Fibroblast of mammary gland (primary cell): ENCODE measurements at places on chromosomes 12 and 14.

DNA sequence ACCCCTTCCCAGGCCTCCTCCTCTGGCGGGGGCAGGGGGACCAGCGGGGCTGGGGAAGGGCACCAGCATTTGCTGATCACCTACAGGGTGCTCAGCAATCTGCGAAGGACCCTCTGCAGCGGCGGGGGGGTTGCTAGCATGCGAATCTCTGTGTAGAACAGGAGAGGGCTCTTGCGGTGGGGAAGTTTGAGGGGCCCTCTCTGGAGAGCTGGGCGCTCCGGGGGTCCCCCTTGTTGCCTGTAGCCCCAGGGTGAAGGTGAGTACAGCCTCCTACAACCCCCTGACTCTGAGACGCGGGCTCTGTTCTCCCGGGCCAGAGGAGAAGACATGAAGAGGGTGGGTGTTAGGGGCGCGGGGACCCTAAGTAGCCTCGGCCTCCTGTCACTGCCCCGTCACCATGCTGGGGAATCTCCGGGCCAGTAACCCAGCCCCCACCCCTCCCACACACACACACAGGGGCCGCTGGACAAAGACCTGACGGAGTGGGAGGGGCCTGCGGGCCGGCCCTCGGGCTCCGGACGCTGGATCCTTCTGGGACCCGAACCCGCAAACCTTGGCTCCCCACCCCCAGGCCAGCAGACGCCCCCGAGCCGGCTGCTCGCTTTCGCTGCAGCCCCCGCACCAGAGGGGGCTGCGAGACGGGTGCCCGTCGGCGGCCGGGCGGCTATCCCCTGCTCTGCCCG, 734 bp downstream of the FIGNL2 start:
- no peak for DNase-seq

GRCh38 chr12:24230061-24230701, 280.7 kb upstream of the SOX5 start:
- DNase-seq, result no peak

GRCh38 chr12:59240048-59240447, 319.7 kb upstream of the LRIG3 start:
- DNase-seq, result no peak

- peak; percentile 71 for DNase-seq
These were observed 44.6 kb upstream of the VRK1 start for GRCh38 chr14:96752594-96752993.

DNA sequence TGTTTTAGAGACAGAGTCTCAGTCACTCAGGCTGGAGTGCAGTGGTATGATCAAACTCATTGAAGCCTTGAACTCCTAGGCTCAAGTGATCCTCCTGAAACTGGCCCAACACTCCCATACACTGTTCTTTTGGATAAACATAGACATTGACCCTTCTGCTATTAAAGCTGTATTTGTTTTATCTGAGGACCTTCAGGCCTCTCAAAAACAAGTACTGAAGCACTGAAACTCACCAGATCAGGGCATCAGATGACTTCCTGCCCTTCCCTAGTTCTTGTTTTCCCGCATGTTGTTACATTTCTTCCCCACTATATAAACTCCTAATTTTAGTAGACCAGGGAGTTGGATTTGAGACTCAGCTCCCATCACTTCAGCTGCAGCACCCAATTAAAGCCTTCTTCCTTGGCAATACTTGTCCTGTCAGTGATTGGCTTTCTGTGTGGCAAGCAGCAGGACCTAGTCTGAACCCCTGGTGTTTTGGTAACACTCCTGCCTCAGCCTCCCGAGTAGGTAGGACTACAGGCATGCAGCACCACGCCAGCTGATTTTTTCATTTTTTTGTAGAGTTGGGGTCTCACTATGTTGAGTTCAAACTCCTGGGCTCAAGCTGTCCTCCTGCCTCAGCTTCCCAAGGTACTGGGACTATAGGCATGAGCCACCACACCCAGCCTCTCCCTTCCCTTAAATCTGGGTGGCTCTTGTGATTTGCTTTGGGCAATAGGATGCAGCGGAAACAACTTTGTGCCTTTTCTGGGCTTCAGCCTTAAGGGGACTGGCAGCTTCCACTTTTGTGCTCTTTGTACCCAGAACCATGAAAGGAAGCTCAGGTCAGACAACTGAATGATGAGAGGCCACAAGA, 12.5 kb upstream of the IFT81 start:
- no peak for DNase-seq

GRCh38 chr12:20096430-20096829, 271.9 kb upstream of the PDE3A start:
- peak; percentile 55 for DNase-seq

- peak; percentile 48 for DNase-seq
These were observed 15.0 kb downstream of the CSRP2 start for GRCh38 chr12:76863837-76864236.

- no peak for DNase-seq
These were observed 242.7 kb upstream of the SFSWAP start for GRCh38 chr12:131468206-131468605.

DNA sequence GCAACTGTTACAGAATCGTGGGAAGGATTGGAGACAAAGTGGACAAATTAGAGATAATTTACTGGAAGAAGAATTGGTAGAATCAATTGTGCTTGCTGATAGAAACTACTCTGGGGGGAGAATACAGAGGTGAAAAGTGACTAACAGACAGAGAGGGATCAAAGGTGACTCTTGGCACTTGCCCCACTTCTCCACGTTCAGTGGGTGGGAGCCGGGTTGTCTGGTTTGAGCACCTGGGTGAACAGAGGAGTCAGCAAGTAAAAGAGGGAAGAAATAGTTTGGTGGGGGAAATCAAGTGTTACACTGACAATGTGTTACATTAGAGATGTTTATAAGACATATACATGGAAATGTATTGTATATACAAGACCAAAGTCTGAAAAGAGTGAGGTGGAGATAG, 69.1 kb downstream of the PPP2R5E start:
- DNase-seq, result no peak

- DNase-seq, result no peak
These were observed 6.8 kb upstream of the PPP1R13B start for GRCh38 chr14:103854017-103854808.

- DNase-seq, result peak; percentile 78
These were observed 3.7 kb upstream of the NECAP1 start for GRCh38 chr12:8078398-8078797.

DNA sequence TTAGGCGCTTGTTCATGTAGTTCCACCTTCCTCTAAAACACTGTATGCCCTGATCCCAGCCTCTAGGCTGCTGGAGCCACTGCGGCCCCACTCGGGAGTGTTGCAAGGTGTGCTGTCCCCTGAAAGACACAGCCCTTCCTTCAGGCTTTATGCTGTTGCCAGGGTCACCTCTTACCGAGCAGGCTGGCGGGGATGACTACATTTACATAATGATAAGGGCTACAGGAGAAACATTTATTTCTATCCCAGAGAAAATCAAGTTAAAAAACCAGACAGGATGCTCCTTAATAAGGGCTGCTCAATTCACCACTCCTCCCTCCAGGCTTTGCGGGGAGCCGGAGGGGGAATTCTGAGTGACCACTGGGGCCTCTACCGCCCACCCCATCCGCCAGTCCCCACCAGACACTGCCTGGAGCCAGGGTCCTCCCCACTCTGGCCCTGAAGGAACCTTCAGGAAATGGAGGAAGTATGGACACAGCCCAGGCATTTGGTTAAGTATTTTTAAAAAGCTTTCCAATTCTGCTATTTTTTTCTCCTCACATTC, 200.6 kb downstream of the TTC7B start:
- no peak for DNase-seq

DNA sequence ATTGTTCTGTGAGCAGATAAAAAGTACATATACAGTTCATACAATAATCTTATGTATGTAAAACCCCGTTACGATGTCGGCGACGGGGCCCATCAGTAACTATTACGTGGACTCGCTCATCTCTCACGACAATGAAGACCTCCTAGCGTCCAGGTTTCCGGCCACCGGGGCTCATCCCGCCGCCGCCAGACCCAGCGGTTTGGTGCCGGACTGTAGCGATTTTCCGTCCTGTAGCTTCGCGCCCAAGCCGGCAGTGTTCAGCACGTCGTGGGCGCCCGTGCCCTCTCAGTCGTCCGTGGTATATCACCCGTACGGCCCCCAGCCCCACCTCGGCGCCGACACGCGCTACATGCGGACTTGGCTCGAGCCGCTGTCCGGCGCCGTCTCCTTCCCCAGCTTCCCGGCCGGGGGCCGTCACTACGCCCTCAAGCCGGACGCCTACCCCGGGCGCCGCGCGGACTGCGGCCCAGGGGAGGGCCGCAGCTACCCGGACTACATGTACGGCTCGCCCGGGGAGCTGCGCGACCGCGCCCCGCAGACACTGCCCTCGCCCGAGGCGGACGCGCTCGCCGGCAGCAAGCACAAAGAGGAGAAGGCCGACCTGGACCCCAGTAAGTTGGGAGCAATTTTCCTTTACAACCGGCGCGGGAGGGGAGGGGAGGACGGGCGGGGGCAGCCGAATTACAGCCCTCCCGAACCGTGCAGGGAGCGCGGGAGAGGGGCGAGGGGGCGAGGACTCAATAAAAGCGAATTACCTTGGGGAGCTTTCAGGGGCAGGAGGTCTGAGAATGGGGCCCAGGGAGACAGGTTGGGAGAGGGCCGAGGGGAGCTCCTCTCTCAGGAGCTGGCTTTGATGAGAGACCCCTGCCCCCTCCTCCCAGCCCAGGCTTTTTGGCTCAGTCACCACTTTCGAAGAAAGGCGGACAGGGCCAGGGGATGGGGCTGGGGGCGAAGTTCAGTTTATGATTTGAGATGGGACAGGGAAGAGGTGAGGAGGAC, at the start of gene HOXC9:
Gene HOXC9 (plus strand): TSS at position 46 of the 999 bp plus-strand sequence. CDS start 28 bp downstream, at position 74.
- DNase-seq, result no peak

GRCh38 chr12:121524196-121524916, 56.5 kb downstream of the KDM2B start:
- no peak for DNase-seq

DNA sequence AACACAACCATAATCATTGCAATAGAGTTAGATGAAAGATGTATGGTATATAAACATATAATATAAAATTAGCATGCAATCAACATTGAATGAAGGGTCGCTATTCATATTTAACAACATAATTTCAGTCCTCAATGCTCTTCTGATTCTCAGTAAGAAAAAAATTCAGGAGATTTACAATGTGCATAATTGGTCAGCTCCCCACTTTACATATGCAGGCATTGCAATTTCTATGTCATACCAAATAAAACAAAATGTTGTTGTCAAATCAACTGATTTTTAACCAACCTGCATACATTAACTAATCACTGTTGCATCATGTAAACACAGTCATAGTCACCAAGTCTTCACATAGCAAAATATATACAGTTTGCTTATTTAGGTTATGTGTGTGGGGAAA, 5.2 kb upstream of the SLCO1A2 start:
- DNase-seq, result no peak

DNA sequence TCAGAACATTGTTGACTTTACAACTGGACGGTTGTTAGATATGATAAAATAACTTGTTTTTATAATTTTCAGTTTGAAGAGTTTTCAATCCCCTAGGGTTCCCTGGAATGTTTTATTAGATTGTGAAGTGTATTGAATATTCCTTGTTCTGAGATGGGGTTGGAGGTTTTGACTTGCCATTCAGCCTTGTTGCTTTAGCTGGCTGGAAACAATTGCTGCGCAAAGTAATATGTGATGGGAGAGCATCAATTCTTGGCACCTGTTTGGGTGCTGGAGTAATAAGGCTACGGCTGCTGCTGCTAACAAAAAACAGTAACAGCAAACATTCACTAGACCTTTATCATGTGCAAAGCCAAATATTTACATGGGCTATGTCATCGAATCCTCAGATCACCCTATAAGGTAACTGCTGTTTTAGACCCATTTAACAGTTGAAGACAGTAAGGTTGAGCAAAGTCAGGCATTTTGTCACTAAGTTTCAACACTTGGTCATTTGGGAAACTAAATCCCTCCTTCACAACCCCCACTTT, 241.0 kb upstream of the TBX3 start:
- DNase-seq, result no peak

- no peak for DNase-seq
These were observed 33.1 kb upstream of the CCDC60 start for GRCh38 chr12:119301379-119301778.

- no peak for DNase-seq
These were observed 17.9 kb upstream of the ALDH2 start for GRCh38 chr12:111748867-111749266.

GRCh38 chr12:53798575-53798974, 46.8 kb upstream of the CISTR start:
- peak; percentile 22 for DNase-seq
